ENCODE measurements at places on chromosomes 1 and 21. TPM values are rescaled to one million over a fixed set of nuclear protein-coding genes. Genes with fewer than 3 reads are reported as not detected.

The C1orf185 gene
- total RNA-seq: not detected

The CR1L gene
- not detected for total RNA-seq

The PLEKHA6 gene
- total RNA-seq: 1.0 TPM

The TTC22 gene
- total RNA-seq: not detected

The FCRL4 gene
- total RNA-seq: not detected

The GSTM1 gene
- total RNA-seq: not detected

The TMEM81 gene
- total RNA-seq: 1.0 TPM

The REN gene
- 0.67 TPM for total RNA-seq

The PEAR1 gene
- 24.0 TPM for total RNA-seq

The OR2T29 gene
- not detected for total RNA-seq

The LYPD8 gene
- total RNA-seq: not detected

The OPRD1 gene
- total RNA-seq: not detected

The CDC7 gene
- total RNA-seq: 6.8 TPM

The MSH4 gene
- total RNA-seq: not detected

The GREM2 gene
- under 0.01 TPM for total RNA-seq

The TRIM17 gene
- 0.45 TPM for total RNA-seq

The ANKRD34A gene
- 0.59 TPM for total RNA-seq

The AMY1C gene
- not detected for total RNA-seq

The PLPPR5 gene
- total RNA-seq: under 0.01 TPM

The LCA5L gene
- total RNA-seq: 0.17 TPM

The PROK1 gene
- total RNA-seq: not detected

The SPATA45 gene
- total RNA-seq: not detected

The GNG4 gene
- total RNA-seq: 1.3 TPM

The DESI2 gene
- 42.2 TPM for total RNA-seq

The CELA3B gene
- total RNA-seq: not detected

The TMEM82 gene
- not detected for total RNA-seq

The FLG gene
- not detected for total RNA-seq

The ST6GALNAC3 gene
- total RNA-seq: 3.6 TPM

The FCRL1 gene
- not detected for total RNA-seq

The KPNA6 gene
- 30.6 TPM for total RNA-seq

The CCDC28B gene
- 16.0 TPM for total RNA-seq

The LIPI gene
- not detected for total RNA-seq

The EPS15 gene
- total RNA-seq: 22.9 TPM

The AMPD1 gene
- total RNA-seq: not detected

The SPATA21 gene
- not detected for total RNA-seq

The ALX3 gene
- not detected for total RNA-seq

The LCE3D gene
- not detected for total RNA-seq

The PPP1R12B gene
- 1.5 TPM for total RNA-seq

The LYST gene
- total RNA-seq: 1.0 TPM

The EPHA8 gene
- total RNA-seq: not detected

The MFSD2A gene
- 4.0 TPM for total RNA-seq

The PLA2G2D gene
- not detected for total RNA-seq

The MPL gene
- not detected for total RNA-seq

The ADARB1 gene
- total RNA-seq: 6.2 TPM

The TMEM269 gene
- under 0.01 TPM for total RNA-seq

The FLG2 gene
- total RNA-seq: not detected

The TCEA3 gene
- 5.9 TPM for total RNA-seq

The ATP1A4 gene
- not detected for total RNA-seq

The PLA2G5 gene
- not detected for total RNA-seq
